ENCODE measurements at places on chromosomes 2 and 18.

DNA sequence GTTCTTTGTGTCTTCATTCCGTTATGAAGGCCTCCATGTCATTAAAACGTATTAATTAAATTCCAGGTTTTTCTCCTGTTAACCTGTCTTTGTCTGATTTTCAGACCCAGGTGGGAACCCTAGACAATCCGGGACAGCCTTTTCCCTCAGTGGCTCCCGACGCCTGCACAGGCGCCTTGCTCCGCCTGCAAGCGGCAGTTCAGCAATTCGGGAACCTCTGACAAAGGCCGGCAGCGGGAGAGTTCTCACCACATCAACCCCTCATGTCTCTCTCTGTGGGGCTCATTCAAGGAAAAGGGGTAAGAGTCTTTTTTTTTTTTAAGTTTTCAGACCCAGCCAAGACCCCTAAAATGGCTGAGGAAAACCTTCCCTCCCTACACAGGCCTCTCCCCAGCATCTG, 259.8 kb upstream of the SALL3 start:
- no peak for DNase-seq

GRCh38 chr18:23721696-23722480, 32.6 kb downstream of the LAMA3 start:
- no peak for DNase-seq

GRCh38 chr2:10535703-10536102, 87.6 kb upstream of the ODC1 start:
- no peak for DNase-seq

DNA sequence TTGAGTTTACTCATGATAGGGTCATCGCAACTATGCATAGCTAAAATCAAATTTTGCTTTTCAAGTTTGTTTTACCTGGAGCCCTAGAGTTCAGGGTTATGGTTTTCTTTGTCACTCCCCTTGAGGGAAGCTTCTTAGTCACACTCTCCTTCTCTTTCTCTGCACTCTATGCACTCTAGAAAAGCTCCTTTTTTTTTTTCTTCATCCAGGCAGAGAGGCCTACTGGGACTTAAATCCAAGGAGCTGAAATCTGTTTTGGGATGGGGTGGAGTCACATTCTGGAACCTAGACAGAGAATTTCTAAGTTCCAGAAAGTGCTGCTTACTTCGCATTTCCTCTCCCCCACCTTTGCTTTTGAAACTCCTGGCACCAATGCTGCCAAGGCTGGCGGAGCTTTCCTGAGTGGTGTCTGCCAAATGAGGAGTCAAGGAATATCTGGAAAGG, 19.1 kb upstream of the IL18R1 start:
- no peak for DNase-seq

DNA sequence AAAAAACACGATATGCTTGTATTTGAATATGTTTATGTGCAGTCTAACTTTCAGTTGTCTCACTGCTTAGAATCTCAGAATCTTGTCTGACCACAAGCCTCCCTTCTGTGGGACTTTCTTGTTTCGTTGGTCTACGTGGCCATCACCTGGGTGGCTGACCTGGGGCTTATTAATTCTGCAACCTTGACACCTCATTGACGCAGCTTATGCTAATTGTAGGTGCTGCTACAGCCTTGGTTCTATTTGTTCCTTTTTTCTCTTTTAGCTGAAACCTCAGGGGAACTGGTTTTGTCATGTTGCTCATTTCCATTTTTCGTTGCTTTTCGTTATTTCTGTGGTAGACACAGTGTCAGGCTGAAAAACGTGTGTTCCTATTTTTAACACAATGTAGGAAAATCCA, 273.7 kb downstream of the SLC4A3 start:
- no peak for DNase-seq

DNA sequence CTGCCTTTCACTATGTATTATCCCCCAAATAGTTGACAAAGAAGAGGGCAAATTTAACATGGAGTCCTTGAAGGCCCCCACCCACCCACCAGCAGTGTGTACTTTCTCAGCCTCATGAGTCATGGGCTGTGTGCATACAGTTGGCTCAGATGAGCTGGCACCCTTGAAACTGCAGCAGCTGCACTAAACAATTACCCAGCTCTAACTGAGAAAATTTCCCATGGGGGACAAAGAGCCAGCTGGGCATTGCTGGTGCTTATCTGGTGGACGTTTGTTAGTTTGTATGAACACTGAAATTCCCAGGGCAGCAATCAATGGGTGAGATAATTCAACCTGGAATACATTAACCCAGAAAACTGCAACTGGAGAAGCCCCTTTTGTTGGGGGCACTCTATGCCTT, 131.7 kb downstream of the GCA start:
- no peak for DNase-seq

DNA sequence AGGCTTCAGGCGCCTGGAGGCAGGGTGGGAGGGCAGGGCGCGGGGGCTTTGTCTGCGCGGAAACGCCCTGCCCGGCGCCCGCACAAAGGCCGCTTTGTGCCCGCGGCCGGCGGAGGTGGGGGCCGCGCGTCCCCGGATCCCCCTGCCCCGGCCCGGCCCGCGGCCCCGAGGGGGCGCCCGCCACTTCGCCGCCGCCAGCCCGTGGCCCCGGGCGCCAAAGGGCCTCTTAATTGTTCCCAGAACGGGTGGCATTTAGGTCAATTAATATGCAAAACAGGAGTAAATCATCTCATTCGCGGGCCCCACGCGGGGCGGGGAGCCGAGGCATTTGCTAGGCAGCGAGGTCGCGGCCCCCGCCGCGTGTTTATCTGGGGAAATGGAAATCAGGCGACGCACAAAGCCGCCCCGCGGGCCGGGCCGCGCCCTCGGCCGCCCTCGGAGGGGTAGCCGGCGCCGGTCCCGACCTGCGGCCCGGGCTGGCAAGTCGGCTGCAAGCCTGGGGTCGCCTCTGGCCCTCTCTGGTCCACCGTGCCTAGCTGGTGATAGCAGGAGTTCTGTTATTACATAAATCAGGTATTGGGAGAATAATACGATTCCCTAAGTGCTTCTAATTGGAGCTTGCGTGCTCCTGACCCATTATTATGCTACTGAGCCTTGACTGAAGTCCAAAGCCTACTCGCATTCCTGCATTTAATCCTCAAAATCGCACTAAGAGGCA, 148.2 kb upstream of the GLI2 start:
- DNase-seq: peak; percentile 23

- DNase-seq: no peak
These were observed 87.5 kb upstream of the SESTD1 start for GRCh38 chr2:179352181-179352580.

GRCh38 chr18:754656-755055, 42.2 kb upstream of the ENOSF1 start:
- DNase-seq: no peak

DNA sequence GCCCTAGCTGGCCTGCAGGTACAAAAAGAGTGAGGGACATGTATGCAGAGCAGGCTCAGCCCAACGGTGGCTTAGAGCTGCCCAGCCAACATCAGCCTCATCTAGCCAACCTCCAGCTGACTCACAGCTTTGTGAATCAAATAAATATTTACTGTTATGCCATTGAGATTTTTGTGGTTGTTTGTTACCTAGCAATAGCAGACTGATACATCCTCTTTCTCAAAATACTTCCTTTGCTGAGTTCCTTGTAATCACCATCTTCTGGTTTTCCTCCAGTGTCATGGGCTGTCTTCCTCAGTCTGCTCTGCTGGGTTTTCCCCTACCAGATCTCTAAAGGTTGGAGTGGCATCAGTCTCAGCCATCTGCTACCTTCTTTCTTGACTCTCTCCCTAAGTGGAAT, 126.6 kb upstream of the SLC1A4 start:
- no peak for DNase-seq

- DNase-seq: no peak
These were observed 1.9 kb upstream of the EMX1 start for GRCh38 chr2:72915320-72915906.

- no peak for DNase-seq
These were observed 29.1 kb upstream of the CPS1 start for GRCh38 chr2:210527286-210527685.

DNA sequence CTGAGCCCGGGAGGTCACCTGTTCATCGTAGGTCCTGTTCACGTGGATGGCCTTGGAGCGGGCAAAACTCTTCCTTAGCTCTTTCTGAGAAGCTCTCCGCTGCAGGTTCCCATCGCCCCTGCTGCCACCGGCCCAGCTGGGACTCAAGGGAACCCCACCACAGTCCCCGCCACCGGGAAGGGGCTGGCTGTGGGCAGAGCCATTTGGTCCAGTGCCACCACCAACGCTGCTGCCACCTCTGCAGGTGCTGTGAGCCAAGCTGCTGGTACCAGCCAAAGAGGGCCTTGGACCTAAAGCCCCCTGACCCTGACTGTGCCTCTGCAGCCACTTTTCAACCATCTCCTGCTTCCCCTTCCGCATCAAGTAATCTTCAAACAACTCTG, 586 bp downstream of the PDE11A start:
- DNase-seq: no peak

DNA sequence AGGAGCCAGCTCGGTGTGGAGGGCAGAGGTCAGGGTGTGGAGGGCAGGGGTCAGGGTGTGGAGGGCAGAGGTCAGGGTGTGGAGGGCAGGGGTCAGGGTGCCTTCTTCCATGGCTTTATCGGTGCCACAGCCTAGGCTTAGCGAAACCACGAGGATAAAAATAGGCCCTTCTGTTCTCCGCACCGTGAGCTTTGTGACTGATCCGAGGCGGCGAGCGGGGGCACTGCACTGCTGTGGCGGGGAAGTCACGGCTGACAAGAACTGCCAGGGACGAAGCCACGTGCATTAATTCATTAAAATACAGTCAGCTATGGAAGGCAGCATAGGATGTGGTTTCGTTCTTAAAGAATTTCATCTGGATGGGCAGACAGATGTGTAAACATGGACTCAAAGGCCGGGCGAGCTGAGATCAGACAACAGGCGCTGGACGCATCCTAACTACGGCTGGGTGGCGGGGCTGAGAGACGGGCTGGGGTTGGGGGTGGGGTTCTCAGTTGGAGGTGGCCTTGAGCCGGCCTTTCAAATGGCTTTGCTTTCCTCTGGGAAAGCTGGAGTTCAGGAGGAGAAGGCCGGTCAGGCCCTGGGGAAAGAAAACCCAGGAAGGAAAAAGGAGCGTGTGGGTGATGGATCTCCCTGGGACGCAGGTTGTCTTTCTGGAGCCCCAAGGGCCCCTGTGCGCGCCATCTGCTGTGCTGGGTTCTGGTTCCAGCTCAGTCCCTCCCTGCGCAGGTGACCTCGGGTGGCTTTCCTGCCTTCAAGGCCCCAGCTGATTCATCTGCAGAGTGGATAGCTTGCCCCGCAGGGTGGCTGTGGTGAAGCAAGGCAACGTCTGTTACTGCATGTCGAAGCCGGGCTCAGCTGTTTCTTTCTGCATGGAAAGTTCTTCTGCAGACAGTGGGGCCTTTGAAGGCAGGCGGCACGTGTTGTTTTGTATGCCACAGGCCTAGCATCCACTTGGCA, 958 bp upstream of the ALLC start:
- peak; percentile 35 for DNase-seq
